ENCODE measurements at places on chromosomes 5 and 9.
A peak's percentile ranks its signal among the peaks of the same experiment; 100 is the strongest.

GRCh38 chr5:116746668-116747067 lies 172.0 kb upstream of the SEMA6A start:
- ATAC-seq: no peak

GRCh38 chr9:133322701-133323100 lies 13.3 kb downstream of the SURF6 start:
- ATAC-seq: no peak

GRCh38 chr9:1514776-1515363 lies 464.7 kb downstream of the DMRT2 start:
- peak; percentile 83 for ATAC-seq

DNA sequence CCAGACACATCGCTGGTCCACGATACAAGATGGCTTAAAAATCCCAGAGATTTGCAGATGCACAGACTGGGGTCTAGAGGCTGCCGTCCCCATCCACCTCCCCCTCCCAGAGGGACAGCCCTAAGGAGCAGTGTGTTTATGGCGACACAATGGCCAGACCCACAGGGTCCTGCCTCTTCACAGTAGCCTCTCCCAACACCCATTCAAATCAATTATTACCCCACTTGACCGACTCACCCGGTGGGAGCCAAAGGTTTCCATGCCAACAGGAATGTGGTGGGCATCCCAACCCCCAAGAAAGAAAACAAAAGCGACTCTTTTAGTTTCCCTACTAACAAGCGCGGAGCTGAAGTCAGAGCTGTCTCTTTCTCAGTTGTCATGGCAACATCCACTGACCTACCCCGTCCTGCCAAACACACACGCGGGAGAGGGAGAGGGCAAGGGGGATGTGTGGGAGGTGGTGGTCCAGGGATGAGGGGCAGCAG lies 209.0 kb downstream of the TTLL11 start:
- ATAC-seq: no peak

DNA sequence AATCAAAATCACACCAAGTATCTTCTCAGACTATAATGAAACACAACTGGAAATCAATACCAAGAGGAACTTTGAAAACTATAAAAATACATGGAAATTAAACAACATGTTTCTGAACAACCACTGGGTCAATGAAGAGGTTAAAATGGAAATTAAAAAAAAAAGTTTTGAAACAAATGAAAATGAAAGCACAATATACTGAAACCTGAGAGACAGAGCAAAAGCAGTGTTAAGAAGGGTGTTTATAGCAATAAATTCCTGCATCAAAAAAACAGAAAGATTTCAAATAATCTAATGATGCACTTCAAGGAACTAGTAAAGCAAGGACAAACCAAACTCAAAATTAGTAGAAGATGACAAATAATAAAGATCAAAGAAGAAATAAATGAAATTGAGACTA lies 92.0 kb downstream of the TMEM232 start:
- no peak for ATAC-seq

DNA sequence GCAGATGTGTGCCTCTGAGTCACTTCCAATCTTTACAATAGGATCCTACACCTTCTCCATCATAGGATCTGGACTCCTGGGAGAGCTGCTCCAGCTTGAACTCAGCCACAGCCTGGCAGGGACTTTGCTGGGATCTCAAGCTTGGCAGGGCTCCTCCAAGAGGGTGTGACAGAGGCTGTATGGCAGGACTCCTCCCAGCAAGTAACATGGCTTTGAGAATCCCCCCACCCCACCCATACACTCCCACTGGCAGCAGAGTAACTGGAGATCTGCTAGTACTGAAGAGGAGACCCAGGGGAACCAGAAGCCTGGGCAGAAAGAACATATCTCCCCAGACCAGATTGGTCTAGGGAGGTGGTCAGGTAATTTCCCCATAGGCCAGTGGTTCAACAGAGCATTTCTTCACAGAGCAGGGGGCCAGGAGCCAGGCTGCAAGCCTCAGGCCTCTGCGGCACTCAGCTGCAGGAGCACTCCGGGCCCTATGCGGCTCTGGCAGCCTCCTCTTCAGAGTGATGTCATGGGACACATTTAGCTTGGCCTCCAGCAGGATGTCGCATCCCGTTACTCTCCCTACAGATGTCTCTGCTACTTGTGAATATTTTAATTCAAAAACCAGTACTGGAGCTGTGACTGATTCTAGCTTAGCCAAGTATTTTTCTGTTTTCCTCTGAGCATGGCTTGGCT lies 1.7 kb upstream of the ACSL6 start:
- no peak for ATAC-seq

- ATAC-seq: peak; percentile 75
These were observed 12.2 kb downstream of the CXXC5 start for GRCh38 chr5:139660105-139660922.

DNA sequence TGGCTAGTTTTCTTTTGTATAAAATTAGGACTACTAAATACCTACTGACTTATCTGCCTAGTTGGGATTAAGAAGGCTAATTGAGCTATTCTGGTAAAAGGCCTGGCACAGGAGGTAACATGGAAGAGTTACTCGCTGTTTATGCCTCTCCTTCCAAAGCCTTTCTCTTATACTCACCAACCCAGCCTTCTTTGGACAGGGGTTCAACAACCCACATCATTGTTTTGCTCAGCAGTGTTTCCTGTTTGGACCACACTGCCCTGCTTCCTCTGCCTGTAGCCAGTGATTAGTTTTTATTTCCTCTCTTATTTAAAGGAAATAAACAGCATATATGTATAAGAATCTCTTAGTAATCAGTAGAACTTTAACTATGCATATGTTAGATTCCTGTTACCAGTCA lies 85.1 kb upstream of the TLX3 start:
- no peak for ATAC-seq

GRCh38 chr5:55533521-55534435 lies 986 bp downstream of the PLPP1 start:
- peak; percentile 65 for ATAC-seq

- ATAC-seq: no peak
These were observed 1046.2 kb upstream of the DMAC1 start for GRCh38 chr9:8845808-8846207.

GRCh38 chr9:23733495-23734078 lies 92.5 kb downstream of the ELAVL2 start:
- ATAC-seq: no peak

DNA sequence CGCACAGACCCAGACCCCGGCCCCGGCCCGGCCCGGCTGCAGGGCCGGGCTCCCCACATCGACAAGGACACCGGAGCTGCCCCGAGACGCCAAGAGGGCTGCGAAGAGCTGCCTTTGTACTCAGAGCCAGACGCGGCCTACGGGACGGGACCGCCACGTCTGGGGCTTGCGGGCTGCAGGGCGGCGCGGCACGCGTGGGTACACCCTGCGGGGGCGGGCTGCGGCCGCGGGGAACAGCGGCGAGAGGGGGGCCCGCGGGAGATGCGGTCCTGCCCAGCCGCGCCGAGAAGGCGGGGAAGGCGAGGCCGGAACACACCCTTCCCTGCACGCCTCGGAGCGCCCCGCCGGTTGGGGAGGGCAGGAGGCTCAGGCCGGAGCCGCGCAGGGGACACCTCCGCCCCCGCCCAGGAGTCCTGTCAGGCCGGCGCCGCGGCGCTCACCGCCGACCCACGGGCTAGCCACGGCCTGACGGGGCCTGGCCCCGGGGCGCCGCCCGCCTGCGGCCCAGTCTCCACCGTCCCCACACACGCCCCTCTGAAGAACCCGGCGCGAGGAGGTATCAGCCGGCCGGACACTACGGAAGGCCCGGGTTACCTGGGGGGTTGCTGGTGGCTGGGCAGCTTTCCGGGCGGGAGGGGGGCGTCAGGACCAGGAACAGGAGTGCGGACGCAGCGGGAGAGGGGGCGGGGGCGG lies 478 bp downstream of the RAB14 start:
- ATAC-seq: peak; percentile 66

GRCh38 chr5:6791031-6791430 lies 77.8 kb downstream of the TENT4A start:
- no peak for ATAC-seq

DNA sequence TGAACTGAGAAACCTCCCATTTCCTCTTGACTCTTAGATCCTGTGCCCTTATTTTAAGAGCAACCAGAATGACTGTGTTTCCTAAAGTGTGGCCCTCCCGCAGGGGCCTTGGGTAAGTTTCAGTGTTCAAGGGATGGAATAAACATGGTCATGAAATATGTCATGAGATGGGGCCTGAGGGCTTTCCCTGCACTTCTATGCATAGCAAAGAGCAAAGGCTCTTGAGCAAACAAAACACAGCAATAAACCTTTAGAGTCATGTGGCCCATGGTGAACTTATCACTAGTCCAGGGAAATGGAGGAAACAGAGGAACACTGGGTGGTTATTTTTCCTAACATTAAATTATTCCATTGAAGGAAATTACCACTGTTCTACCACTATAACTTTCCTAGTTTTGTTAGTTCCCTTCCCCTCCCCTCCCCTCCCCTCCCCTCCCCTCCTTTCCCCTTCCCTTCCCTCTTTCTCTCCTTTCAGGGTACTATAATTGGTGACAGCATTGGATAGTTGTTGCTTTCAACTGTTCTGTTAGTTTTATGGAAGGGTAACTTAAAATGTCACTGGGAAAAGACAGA lies 72.4 kb downstream of the CTSL start:
- ATAC-seq: no peak

GRCh38 chr9:138014563-138014945 lies 137.0 kb downstream of the CACNA1B start:
- no peak for ATAC-seq

DNA sequence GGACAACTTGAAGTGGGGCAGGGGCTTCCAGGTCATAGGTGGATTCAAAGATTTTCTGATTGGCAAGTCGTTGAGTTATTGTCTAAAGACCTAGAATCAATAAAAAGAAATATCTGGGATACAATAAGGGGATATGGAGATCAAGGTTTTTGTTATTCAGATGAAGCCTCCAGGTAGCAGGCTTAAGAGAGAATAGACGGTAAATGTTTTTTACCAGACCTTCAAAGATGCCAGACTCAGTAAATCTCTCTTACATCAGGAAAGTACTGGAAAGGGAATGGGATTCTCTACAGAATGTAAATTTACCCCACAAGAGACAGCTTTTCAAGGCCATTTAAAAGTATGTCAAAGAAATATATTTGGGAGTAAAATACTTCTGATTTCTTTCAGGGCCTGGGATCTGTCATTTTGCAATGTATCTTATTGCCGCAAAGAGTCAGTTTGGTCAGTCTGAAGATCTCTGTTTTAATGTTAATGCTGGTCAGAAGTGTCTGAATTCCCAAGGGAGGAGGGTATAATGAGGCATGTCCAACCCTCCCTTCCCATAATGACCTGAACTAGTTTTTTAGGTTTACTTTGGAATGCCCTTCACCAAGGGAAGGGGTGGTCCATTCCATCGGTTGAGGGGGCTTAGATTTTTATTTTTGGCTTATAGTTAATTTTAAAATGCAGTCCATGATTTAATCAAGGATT lies 13.6 kb upstream of the LYSMD3 start:
- no peak for ATAC-seq

GRCh38 chr9:100427366-100428263 lies 672 bp downstream of the MSANTD3 start:
- ATAC-seq: peak; percentile 35

DNA sequence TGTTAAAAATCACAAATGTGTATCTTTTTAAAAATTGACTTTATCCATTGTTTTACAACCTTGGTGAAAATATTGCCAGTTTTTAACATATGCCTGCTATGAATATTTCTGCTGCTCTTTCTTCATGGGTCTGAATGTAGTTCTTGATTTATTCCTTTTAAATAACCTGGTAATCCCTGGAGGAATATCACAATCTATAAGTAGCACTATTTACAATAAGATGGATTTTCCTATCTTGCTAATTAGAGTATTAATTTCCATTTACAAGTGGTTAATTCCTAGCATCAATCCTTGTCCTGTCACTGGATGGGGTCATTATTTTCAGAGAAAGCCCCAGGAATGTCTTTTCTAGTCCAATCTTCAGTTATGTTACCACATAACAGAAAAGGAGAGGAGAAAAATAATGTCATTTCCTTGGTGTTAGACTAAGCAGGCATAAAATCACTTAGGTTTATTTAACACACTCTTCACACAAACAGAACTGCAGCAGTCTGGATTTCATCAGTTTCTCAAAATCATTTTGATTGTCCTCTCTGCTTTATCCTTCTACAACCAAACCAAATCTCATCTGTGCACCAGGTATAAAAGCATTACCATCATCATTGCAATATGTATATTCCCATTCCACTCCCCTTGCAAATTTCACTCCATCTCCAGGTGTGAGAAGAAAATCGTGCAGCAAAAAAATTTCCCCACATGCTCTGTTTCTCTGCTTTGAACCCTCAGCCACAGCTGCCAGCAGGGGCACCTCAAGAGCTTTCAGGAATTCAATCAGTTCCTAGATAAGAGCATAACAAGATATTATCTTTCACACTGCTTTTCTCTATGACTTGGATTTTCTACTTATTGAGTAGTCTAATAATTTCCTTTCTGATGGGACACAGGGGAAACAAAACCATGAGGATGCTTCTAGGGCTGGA lies 204.1 kb downstream of the SEC61B start:
- ATAC-seq: no peak

DNA sequence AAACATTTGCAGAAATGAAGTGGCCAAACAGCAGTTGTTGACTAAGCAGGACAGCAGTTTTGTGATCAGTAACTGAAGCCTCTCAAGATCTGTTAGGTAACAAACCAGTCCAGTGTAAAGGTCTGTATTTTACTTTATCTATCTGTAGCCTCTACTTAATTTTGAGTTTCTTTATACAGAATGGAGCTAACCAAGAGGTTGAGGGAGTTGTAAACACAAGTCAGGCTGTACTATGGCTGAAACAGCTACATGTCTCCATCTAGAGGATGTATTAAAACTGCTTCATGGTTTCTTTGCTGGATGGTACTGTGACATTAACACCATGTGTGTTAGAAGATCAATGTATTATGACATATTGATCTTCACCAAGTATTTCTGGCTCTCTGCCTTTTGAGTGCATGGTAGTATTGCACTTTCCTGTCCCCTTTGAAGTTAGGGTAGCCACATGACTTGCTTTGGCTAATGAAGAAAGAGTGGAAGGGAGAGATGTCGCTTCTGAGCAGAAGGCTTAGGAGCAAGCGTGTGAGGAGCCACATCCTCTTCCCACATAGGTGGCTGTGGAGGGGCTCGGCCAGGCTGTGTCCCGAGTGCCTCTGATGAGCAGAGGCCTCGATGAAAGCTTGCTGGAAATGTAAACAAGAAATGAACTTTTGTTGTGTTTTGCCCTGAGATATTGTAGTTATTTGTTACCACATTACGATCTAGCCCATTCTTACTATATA lies 105.6 kb upstream of the PCA3 start:
- ATAC-seq: peak; percentile 67

- no peak for ATAC-seq
These were observed 9.0 kb upstream of the FAT2 start for GRCh38 chr5:151600069-151600665.

- ATAC-seq: no peak
These were observed 124.1 kb upstream of the RETREG1 start for GRCh38 chr5:16740811-16741392.
